Activated CD8-positive, alpha-beta T cell treated with anti-CD3 and anti-CD28 coated beads, Interleukin-2, amount 10 ng/mL, durations not matched to agents 7 days and 5 days (primary cell): ENCODE measurements at places on chromosomes 5 and 9.

DNA sequence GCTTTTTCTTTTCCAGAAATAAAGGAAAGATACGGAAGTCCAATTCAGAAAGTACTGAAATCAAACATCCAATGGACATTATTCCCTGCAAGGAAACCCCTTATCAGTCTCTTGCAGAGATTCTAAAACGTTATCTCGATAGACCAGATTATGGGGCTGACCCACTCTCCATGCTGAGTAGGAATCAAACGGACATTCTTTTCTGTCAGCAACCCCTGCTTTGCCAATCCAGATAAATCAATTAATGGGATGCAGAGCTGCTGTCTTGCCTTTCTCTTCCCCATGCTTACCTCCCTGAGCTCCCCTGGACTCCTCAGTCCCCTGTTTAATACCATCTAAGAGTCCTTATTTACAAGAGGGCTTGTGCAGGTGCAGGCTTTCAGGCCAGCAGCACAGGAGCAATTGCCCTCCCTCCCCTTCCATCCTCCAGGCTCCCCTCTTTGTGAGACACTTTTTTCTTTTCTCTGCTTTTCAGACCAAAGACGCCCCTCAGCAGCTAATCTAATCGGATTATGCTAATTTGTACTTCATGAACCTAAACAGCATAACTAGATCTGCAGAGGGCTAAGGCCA, 14.2 kb downstream of the TAL2 start:
- H3K27me3 ChIP-seq: no peaks in the 10 kb centered on the region
- no peaks in the 10 kb centered on the region for H3K36me3 ChIP-seq
- H3K4me3 ChIP-seq: no peak overlapping the region
- no peaks in the 10 kb centered on the region for H3K4me1 ChIP-seq

DNA sequence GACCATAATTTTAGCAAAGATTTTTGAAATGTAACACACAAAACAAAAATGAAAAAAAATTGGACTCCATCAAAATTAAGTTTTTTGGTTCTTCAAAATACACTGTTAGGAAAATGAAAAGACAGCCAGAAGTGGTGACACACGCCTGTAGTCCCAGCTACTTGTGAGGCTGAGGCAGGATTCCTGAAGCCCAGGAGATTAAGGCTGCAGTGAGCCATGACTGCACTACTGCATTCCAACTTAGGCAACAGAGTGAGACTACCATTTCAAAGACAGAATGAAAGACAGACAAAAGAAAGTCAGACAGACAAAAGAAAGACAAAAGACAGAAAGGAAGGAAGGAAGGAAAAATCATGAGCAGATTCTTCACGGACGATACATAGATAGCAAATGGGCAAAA, 7.5 kb downstream of the DIAPH1 start:
- peaks cover 80% of the 10 kb centered on the region for H3K4me1 ChIP-seq
- peaks cover 66% of the 10 kb centered on the region for H3K36me3 ChIP-seq
- H3K4me3 ChIP-seq: no peak overlapping the region
- peak overlapping the region; percentile 72 for H3K27ac ChIP-seq

DNA sequence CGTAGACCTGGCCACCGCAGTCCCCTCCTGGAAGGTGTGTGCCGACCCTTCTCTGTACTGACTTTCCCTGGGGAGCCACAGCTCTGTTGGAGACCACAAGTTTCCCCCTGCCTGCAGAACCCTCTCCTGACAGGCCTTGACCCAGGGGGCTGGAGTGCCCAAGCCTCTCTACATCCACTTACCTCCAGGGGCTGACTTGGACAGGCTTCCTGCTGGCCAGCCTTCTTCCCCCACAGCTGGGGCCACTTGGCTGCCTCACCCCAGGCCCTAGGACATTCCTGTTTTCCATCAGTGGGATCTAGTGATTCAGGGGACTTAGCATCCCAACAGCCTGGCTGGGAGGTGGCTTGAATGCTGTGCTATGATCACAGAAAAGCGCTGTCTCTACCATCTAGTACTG, 23.6 kb downstream of the COL15A1 start:
- H3K27me3 ChIP-seq: peaks cover 3% of the 10 kb centered on the region
- no peak overlapping the region for H3K4me3 ChIP-seq
- H3K36me3 ChIP-seq: no peaks in the 10 kb centered on the region
- no peak for DNase-seq

DNA sequence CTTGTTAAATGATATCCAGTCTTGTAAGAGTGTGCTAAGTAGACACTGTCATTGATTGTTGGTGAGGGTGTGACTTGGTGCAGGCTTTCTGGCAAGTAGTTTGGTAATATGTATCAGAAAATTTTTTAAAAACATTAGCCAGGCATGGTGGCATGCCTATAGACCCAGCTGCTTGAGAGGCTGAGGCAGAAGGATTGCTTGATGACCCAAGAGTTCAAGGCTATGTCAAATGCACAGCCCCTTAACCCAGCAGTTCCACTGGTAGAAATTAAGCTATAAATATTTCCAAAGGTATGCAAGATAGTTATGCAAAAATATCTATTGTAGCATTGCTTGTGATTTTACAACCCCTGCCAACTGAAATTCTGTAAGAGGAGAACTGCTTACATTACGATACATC, 24.2 kb downstream of the ZBTB43 start:
- H3K36me3 ChIP-seq: peaks cover 43% of the 10 kb centered on the region
- DNase-seq: no peak
- H3K4me1 ChIP-seq: peaks cover 24% of the 10 kb centered on the region
- no peaks in the 10 kb centered on the region for H3K27me3 ChIP-seq
- no peak overlapping the region for H3K27ac ChIP-seq

- H3K4me3 ChIP-seq: no peak overlapping the region
- no peaks in the 10 kb centered on the region for H3K36me3 ChIP-seq
- H3K27me3 ChIP-seq: peaks cover 3% of the 10 kb centered on the region
- DNase-seq: no peak
Observed at GRCh38 chr9:32340361-32340760, 44.1 kb upstream of the ACO1 start.

DNA sequence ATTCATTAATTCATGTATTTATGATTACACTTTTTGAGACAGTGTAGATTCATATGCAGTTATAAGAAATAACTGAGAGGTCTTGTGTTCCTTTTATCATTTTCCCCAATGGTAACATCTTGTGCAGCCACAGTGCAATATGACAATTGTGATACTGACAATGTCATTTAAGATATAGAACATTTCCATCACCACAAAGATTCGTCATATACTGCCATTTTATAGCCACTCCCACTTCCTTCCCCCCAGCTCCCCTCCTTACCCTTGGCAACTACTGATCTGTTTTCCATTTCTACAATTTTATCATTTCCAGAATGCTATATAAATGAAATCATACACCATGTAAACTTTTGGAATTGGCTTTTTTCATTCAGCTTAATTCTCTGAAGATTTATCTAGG, 53.8 kb downstream of the NR2F1 start:
- H3K36me3 ChIP-seq: no peaks in the 10 kb centered on the region
- H3K27me3 ChIP-seq: no peaks in the 10 kb centered on the region

GRCh38 chr9:70324963-70325362, 66.2 kb downstream of the SMC5 start:
- H3K4me1 ChIP-seq: no peaks in the 10 kb centered on the region
- H3K27me3 ChIP-seq: no peaks in the 10 kb centered on the region
- H3K27ac ChIP-seq: no peak overlapping the region
- H3K4me3 ChIP-seq: no peak overlapping the region
- DNase-seq: no peak

GRCh38 chr5:45189481-45189880, 380.7 kb downstream of the MRPS30 start:
- no peak overlapping the region for H3K4me3 ChIP-seq
- H3K27me3 ChIP-seq: no peaks in the 10 kb centered on the region
- H3K4me1 ChIP-seq: no peaks in the 10 kb centered on the region
- H3K36me3 ChIP-seq: no peaks in the 10 kb centered on the region
- H3K27ac ChIP-seq: no peak overlapping the region

GRCh38 chr9:134630393-134630790, 11.2 kb upstream of the COL5A1 start:
- H3K4me3 ChIP-seq: no peak overlapping the region
- no peaks in the 10 kb centered on the region for H3K27me3 ChIP-seq
- H3K27ac ChIP-seq: no peak overlapping the region

DNA sequence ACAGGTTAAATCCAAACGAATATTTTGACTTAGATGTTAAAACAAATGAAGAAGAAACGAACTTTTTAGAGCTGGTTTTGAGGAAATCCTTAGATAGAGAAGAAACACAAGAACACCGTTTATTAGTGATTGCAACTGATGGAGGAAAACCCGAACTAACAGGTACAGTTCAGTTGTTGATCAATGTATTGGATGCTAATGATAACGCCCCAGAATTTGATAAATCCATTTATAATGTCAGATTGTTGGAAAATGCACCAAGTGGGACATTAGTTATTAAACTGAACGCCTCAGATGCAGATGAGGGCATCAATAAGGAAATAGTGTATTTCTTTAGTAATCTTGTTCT, 842 bp downstream of the PCDHA5 start:
- no peak for DNase-seq
- peaks cover 2% of the 10 kb centered on the region for H3K36me3 ChIP-seq
- H3K27ac ChIP-seq: no peak overlapping the region
- H3K27me3 ChIP-seq: no peaks in the 10 kb centered on the region
- no peak overlapping the region for H3K4me3 ChIP-seq
- H3K4me1 ChIP-seq: no peaks in the 10 kb centered on the region

GRCh38 chr9:124639637-124640036, 131.5 kb downstream of the NR6A1 start:
- no peak for DNase-seq
- H3K4me1 ChIP-seq: no peaks in the 10 kb centered on the region
- no peaks in the 10 kb centered on the region for H3K36me3 ChIP-seq
- H3K27me3 ChIP-seq: peaks cover 34% of the 10 kb centered on the region
- H3K4me3 ChIP-seq: no peak overlapping the region
- H3K27ac ChIP-seq: no peak overlapping the region
